ENCODE measurements at places on chromosomes 16 and 17. TPM values are rescaled to one million over a fixed set of nuclear protein-coding genes. Genes with fewer than 3 reads are reported as not detected.

GRCh38 chr17:14203388-14203787 is 33.3 kb downstream of the CDRT15 start:
- DNase-seq: peak; percentile 33

DNA sequence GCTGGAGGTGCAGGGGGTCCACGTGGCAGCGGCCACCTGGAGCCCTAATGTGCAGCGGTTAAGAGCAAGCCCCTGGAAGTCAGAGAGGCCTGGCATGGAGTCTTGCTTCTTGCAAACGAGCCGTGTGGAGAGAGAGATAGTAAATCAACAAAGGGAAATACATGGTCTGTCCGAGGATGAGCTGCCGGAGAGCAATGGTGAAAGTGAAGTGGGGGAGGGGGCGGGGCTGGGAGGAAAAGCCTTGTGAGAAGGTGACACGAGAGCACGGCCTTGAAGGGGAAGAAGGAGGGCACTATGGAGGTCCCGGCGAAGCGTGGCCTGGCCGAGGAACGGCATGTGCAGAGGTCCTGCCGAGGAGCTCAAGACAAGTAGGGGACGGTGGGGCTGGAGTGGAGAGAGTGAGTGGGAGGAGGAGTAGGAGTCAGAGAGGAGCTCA is 6.0 kb upstream of the SERPINF1 start:
- no peak for DNase-seq

GRCh38 chr16:57884655-57885133 is 82.4 kb upstream of the KIFC3 start:
- DNase-seq: no peak

DNA sequence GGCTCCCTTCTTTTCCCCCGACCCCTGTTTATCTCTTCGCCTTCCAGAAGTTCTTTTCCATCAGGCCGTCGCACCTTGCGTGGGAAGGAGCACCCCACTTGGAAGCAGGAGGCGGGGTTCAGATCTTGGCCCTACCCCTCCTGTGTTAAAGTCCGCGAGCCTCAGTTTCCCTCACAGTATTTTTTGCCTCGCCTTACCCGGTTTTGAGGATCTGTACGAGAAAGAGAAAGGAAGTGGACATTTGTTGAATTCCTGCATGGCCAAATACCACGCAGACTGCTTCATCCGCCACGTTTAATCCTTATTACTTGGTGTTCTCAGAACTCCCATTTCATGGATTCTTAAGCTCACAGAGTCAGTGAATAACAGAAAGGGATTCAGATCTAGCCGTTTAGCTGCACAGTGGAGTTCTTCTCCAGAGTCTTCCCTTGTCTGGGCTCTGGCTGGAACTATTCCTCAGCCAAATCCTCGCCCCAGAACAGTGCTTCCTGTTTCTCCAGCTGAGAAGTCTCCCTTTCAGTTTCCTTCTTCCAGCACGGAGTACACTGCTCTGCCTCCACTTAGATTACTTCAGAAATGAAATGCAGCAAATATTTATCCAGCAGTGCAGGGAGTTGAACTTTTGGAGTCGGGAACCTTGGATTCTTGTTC is 590 bp downstream of the TMEM219 start:
- peak; percentile 73 for DNase-seq

DNA sequence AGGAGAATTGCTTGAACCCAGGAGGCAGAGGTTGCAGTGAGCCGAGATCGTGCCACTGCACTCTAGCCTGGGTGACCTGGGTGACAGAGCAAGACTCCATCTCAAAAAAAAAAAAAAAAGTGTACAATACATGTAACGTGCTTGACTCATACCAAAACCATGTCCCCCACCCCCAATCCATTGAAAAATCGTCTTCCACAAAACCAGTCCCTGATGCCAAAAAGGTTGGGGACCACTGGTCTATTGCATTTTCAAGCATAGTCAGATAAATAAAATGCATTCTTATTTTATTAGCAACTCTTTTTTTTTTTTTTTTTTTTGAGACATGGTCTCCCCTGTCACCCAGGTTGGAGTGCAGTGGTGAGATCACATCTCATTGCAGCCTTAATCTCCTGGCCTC is 52.1 kb downstream of the COPRS start:
- no peak for DNase-seq

- no peak for DNase-seq
Measured at GRCh38 chr16:70496513-70496912, 26.8 kb downstream of the COG4 start.

DNA sequence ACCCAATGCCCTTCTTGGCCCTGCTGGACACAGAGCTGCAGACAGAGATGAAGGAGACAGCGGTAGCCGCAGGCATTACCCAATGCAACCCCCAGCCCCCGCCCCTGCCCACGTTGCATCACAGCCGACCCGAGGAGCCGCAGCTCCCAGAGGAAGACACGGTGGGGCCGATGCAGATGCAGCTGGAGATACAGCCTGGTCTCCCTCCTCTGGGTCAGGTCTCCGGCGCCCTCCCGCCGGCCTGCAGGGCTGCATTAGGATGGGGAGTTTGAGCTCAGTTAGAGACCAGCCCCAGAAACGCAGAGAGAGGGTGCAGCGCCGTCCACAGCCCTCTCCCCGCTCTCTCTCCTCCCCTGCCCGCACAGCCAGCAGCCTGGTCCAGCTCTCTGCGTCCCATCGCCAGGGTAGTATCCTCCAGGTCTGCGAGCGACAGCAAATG is 19.4 kb upstream of the UBE2I start:
- no peak for DNase-seq

GRCh38 chr17:78665952-78666920 is 89.0 kb upstream of the DNAH17 start:
- DNase-seq: peak; percentile 31

SEPTIN12 gene
- polyA plus RNA-seq: not detected

CCL17 gene
- polyA plus RNA-seq: 0.30 TPM

G6PC1 gene
- 1.5 TPM for polyA plus RNA-seq

CACNG3 gene
- polyA plus RNA-seq: 0.01 TPM

ZNF594 gene
- polyA plus RNA-seq: 14.6 TPM
